HCT116 (cell line): ENCODE measurements at places on chromosomes 4 and X. TPM values are rescaled to one million over a fixed set of nuclear protein-coding genes. Genes with fewer than 3 reads are reported as not detected.

DNA sequence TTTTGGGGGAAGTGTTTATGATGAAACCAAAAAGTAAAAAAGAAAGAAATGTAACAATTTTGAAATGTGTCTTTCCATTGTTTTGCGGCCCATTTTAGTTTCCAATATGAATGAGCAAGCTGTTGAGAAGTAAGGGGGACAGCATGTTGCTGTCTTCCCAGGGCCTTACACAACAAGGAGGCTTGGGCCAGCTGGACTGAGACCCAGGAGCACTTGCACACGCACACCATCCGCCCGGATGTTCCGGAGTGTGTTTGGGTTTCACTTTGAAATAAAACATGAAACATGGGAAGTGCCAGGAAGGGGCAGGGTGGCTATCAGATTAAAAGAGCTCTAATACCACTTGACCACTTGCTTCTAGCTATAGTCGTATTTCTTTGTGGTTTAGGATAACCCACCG, 144.4 kb downstream of the NHS start:
- no peak for DNase-seq
- H3K4me3 ChIP-seq, result no peak overlapping the region
- peaks cover 5% of the 10 kb centered on the region; the same call in 1 of the 2 replicates for H3K4me1 ChIP-seq
- H3K27ac ChIP-seq, result no peak overlapping the region
- H3K27me3 ChIP-seq, result no peaks in the 10 kb centered on the region

PLP1 gene
- not detected for total RNA-seq

PABPC1L2A gene
- not detected for total RNA-seq

GRCh38 chr4:95272797-95273196, 276.0 kb downstream of the UNC5C start:
- H3K36me3 ChIP-seq, result no peaks in the 10 kb centered on the region
- no peaks in the 10 kb centered on the region for H3K27me3 ChIP-seq
- no peak for DNase-seq
- no peak overlapping the region for H3K27ac ChIP-seq
- no peaks in the 10 kb centered on the region for H3K4me1 ChIP-seq

DNA sequence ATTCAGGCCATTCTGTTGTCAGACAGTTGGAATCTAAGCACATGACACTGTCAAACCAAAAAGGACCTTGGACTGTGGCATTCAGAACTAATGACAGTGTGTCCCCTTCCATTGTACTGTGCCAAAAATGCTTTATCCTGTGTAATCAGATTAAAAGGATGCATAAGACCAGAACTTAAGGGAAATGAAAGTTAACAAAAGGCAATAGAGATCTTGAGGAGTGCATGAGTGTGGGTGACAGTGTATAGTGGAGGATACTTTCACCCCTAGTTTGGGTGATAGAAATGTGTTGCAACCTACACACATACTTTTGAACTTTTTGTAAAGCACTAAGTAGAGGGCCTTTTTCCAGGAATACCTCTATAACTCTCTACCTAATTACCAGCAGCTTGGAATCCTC, 4.5 kb downstream of the CYSLTR1 start:
- no peaks in the 10 kb centered on the region for H3K27me3 ChIP-seq
- no peaks in the 10 kb centered on the region for H3K36me3 ChIP-seq
- no peaks in the 10 kb centered on the region for H3K4me1 ChIP-seq
- DNase-seq, result no peak

GRCh38 chrX:77450996-77451395, 3.8 kb downstream of the FGF16 start:
- no peaks in the 10 kb centered on the region for H3K4me1 ChIP-seq
- H3K27me3 ChIP-seq, result no peaks in the 10 kb centered on the region
- H3K27ac ChIP-seq, result no peak overlapping the region
- no peaks in the 10 kb centered on the region for H3K36me3 ChIP-seq

CHRDL1 gene
- total RNA-seq, result 0.05 TPM

ANKRD50 gene
- total RNA-seq, result 16.5 TPM

GRCh38 chrX:44253575-44253942, 89.9 kb downstream of the EFHC2 start:
- no peak overlapping the region for H3K27ac ChIP-seq
- no peaks in the 10 kb centered on the region for H3K27me3 ChIP-seq
- DNase-seq, result no peak
- H3K36me3 ChIP-seq, result no peaks in the 10 kb centered on the region
- peaks cover 4% of the 10 kb centered on the region; the same call in 1 of the 2 replicates for H3K4me1 ChIP-seq
- no peak overlapping the region for H3K4me3 ChIP-seq

- no peaks in the 10 kb centered on the region for H3K4me1 ChIP-seq
- no peak overlapping the region for H3K27ac ChIP-seq
- H3K36me3 ChIP-seq, result no peaks in the 10 kb centered on the region
- no peaks in the 10 kb centered on the region for H3K27me3 ChIP-seq
- DNase-seq, result no peak
Measured at GRCh38 chrX:9927698-9928482, 39.3 kb upstream of the CLDN34 start.

DNA sequence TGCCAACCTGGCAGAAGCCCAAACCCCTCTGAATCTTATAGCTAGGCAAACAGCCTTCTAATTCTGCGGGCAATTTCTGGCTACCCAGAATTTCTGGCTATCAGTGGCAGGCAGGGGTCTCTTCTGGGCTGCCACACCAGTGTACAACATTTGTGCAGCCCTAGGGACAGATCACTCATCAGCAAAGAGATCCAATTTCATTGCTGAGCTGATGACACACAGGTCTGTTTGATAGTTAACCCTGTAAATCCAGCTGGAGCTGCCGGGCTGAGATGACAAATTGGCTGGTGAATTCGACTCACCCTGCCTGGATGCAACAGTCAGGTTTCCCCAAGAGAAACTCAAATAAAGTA, 2.4 kb downstream of the MID1 start:
- H3K27me3 ChIP-seq, result no peaks in the 10 kb centered on the region
- peaks cover 80% of the 10 kb centered on the region for H3K4me1 ChIP-seq
- H3K36me3 ChIP-seq, result no peaks in the 10 kb centered on the region
- peak overlapping the region; percentile 85 for H3K27ac ChIP-seq
